ENCODE measurements at places on chromosomes 16 and 17.
A peak's percentile ranks its signal among the peaks of the same experiment; 100 is the strongest.

DNA sequence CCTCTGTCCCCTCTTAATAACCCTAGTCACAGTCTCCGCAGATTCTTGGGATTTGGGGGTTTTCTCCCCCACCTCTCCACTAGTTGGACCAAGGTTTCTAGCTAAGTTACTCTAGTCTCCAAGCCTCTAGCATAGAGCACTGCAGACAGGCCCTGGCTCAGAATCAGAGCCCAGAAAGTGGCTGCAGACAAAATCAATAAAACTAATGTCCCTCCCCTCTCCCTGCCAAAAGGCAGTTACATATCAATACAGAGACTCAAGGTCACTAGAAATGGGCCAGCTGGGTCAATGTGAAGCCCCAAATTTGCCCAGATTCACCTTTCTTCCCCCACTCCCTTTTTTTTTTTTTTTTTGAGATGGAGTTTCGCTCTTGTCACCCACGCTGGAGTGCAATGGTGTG is 5.6 kb downstream of the CCL22 start:
- DNase-seq: no peak

- DNase-seq: no peak
These were observed 18.5 kb upstream of the CDH1 start for GRCh38 chr16:68718590-68718989.

GRCh38 chr17:29891131-29891530 is 38.9 kb downstream of the SSH2 start:
- no peak for DNase-seq

DNA sequence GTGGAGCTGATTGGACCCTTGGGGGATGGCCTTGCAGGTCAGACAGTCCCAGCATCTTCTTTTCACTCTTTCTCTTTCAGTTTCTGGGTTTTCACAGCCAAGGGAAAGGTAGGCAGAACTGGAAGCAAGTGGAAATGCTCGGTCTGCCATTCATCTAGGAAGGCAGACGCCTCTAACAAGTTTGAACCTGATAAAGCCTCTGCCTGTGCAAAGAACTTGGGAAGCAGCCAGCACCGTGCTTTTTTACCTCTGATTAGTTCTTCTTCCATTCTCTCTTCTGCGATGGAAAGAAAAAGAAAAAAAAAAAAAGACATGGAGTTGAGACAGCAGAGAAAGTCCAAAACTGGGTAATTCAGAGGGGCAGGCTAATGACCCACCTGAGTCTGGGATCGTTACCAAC is 997.8 kb upstream of the EEF2KMT start:
- DNase-seq: no peak

DNA sequence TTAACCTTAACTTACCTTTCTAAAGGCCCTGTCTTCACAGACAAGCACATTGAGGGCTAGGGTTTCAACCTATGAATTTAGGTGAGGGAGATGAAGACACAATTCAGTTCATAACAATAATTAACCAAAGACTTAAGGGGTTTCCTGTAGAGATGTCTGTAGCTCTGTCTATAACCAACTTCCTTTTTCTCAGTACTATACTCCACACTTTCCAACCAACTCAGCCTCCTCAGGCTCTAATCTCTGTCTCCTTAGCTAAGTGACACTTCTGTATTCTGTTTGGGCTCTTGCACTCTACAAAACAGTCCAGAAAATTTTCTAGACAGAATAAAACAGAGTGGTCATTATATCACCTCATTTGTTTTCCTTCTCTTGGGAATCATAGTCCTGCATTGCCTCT is 25.8 kb downstream of the CAPNS2 start:
- no peak for DNase-seq

GRCh38 chr17:36673637-36674277 is 72.4 kb downstream of the MRM1 start:
- no peak for DNase-seq

GRCh38 chr16:23317751-23318150 is 15.6 kb downstream of the SCNN1B start:
- DNase-seq: no peak

- no peak for DNase-seq
These were observed 220.0 kb downstream of the NTN1 start for GRCh38 chr17:9241371-9241712.

- DNase-seq: no peak
These were observed 5.3 kb downstream of the CEP131 start for GRCh38 chr17:81217491-81217890.

DNA sequence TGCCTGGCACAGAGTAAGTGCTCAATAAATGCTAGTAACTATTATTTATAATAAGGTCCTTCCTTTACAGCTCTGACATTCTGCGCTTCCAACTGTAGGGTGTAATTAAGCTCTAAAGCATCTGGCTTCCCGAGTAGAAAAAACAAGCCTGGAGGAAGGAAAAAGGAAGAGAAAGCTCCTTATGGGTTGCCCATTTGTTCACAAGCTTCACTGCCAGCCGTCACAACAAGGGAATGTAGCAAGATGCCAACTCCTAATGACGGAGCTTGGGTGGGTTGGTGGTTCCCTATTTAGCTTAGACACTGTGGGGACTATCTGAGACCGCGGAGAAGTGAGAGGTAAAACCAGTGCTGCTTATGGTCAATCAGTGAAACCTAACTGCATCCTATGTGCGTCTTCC is 7.3 kb upstream of the RPRML start:
- no peak for DNase-seq

- DNase-seq: no peak
These were observed 10.4 kb downstream of the PRSS54 start for GRCh38 chr16:58284469-58284868.

GRCh38 chr17:15981208-15981607 is 18.3 kb downstream of the ZSWIM7 start:
- no peak for DNase-seq

DNA sequence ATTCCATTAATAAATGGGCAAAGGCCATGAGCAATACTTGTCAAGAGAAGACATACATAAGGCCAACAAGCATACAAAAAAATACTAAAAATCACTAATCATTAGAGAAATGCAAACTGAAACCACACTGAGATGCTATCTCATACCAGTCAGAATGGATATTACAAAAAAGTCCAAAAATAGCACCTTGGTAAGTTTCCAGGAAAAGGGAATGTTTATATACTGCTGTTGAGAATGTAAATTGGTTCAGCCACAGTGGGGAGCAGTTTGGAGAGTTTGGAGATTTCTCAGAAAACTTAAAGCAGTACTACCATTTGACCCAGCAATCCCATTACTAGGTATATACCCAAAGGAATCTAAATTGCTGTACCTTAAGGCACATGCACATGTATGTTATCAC is 467.7 kb downstream of the CDH11 start:
- no peak for DNase-seq

- DNase-seq: no peak
These were observed 13.9 kb downstream of the BRD7 start for GRCh38 chr16:50354629-50355456.

DNA sequence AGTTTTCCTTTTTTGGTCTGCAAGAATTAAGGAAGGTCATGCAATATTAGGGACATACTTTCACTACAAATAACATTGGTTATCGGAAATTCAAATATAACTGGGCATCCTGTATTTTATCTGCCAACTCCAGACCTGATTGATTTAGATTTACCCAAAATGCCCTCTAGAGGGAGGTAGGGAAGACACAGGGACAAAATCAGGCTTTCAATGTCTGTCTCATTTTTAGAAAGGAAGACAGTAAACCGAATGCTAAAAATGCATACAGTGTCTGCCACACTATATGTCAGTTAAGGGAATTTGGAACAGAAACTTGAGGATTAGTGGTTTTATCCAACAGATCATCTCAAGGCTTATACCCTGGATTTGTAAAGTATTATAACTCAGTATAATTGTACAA is 161.7 kb upstream of the SOX9 start:
- DNase-seq: no peak

DNA sequence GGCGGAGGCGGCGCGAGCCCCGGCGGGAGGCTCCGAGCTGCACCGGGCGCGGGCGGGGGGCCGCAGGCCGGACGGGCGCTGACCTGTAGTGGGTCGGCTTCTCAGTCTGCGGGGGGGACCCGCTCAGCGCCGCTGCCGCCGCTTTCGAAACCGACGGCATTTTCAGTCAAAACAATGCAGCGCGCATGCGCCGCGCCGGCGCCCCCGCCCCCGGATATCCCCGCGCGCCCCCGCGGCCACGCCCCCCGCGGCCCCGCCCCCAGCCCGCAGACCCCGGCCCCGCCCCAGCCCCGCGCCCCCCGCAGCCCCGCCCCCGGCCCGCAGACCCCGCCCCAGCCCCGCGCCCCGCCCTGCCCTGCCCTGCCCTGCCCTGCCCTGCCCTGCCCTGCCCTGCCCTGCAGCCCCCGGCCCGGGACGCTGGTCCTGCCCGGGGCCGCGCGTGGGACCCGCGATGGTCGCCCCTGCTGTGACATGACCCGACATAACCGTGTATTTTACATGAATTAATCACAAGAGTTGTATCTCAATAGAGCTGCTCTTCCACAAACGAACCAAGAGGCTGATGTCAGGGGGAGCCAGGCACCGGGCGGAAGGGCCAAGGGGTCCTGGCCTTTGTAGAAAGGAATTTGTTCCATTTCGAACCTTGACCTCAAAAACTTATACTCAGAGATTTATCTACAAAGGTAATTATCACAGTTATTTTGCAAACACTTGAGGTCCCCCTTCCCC is at the start of gene UNKL:
Gene UNKL, minus strand, starts transcription at position 173 of the 729 bp plus-strand sequence. Its CDS starts 13 bp downstream, at position 160.
- peak; percentile 44 for DNase-seq

DNA sequence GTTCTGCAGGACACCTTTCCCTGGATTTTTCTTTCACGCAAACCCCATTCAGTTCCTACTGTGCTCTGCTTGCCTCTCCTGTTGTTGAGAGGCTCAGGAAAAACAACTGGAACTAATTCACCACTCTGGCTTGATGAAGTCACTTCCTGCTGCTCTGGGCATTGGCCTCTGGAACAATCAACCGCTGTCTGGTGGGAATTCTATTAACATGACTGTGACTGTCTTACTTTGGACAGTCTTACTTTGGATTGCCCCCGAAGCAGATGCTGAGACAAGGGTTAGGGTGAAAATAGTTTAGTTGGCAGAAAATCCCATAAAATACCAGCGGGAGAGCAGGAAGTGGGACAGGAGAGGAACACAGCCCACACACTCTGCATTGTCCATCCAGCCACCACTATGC is 90.0 kb upstream of the HSBP1 start:
- DNase-seq: no peak

- no peak for DNase-seq
These were observed 52.6 kb downstream of the RNF213 start for GRCh38 chr17:80313160-80313829.

- DNase-seq: no peak
These were observed 161.0 kb downstream of the CCDC182 start for GRCh38 chr17:57584050-57584551.

GRCh38 chr17:43219001-43219400 is 7.3 kb downstream of the TMEM106A start:
- no peak for DNase-seq

- no peak for DNase-seq
These were observed 47.1 kb downstream of the VAC14 start for GRCh38 chr16:70753694-70754325.

- DNase-seq: no peak
These were observed 11.8 kb downstream of the GNAO1 start for GRCh38 chr16:56203052-56203451.

- no peak for DNase-seq
These were observed at the start of gene ANKRD40CL for GRCh38 chr17:50767446-50767845. Gene ANKRD40CL (minus strand): TSS chr17:50767518. CDS start chr17:50766913, 605 bp downstream.

GRCh38 chr16:12781777-12782176 is 21.9 kb downstream of the CPPED1 start:
- DNase-seq: no peak
